LoVo (cell line): ENCODE measurements at places on chromosomes 11 and 22.

DNA sequence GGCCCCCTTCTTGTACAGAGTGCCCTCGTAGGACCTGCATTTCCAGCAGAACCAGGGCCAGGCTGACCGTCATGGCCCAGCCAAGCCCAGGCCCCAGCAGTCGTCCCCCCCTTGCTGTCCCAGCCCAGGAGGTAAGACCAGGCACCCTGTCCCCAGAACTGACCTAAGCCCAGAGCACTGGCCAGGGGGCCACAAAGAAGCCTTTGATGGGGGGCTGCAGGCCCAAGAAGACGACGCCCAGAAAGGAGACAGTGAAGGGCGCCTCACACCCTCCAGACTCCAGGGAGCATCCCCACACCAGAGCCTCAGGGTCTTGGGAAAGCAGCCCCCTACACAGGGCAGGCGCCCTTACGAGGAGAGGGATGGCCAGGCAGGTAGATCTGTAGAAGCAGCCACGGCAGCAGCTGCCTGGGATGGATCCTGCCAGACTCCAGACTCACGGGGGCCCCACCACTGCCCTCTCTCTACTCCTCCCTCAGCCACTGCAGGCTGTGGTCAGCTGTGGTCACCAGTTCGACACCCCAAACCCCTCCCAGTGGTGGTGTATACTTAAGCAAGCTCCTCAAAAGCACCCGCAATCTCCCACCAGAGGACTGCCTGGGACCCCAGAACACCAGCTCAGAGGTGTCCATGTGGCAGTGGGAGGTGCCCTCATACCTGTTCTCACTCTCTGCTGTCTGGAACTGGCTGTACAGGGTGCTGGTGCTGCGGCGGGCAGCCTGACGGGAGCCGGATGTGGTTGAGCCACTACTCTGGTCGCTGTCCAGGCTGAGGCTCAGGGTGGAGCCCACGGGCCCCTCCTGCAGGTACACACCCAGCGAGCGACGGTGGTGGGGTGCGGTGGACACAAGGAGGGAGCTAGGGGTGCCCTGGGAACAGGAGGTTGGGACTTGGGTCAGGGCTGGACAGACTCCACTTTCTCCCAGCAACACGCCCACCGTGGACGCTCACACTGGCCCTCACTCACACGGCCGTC is 27.0 kb downstream of the SBF1 start:
- DNase-seq = no peak

DNA sequence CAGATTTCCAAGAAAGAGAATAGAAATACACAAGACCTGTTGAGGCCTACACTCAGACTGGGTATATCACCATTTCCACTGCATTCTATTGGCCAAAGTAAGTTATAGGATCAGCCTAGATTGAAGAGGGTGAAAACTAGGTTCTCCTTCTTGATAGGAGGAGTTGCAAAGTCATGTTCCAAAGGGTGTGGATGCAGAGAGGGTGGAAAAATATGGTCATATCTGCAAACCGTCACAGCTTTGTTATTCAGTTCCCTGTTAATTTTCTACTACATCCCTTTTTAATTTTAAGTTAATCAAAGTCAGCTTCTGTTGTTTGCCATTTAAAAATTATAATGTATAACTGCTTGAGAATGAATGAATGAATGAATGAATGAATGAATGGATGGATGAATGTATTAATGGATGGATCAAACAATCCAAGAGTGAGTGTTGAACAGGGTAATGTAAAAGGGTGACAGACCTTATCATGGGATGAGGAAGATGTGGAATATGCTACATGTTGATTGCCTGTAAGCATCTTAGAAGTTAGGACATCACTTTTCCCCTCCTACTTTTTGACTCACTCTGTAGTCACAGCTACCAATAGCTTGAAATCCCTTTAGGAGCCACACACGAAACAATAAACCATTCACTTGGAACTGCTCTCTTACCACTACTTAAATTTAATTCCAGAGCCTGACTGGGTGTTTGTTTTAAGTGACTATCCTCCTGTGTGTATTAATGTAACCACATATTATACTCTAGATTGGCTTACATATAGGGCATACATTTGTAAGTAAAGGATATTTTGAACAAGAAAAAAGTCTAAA is 121.5 kb downstream of the CCDC34 start:
- no peak for DNase-seq

DNA sequence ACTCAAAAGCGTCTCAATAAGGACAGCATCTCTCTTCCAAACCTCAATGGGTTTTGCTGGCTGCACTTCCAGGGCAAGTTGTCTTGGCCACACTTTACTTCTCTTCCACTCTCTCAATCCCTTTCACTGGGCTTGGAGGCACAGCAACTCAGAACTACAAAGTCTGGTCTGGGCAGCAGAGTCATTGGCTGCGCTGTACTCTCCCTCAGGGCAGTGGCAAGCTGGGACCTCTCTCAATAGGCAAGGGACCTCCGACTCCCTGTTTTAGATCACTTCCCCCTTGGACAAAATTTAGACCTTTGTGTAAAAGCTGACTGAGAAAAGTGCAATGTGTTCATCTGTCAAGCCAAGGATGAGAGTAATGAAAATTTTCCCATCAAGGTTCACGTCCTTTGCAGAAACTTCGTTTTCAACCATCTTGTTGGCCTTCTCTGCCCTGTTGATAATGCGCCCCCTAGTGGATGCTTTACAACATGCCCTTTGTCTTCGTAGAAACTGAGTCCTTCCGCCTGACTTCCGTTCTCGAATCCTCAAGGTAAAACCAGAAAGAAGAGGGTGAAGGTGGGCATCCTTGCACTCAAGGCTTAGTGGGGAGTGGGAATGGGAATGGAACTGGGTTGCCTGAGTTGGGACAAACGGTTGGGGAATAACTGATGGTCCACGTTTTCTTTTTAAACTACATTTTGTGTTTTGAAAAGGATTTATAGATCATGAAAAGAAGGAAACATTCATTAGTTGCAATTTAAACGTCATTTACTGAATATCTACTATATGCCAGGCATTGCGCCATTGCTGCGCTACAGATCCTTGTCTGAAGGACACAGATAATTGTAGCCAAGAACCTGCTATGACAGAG is 99.1 kb downstream of the CD44 start:
- DNase-seq = peak; percentile 51

DNA sequence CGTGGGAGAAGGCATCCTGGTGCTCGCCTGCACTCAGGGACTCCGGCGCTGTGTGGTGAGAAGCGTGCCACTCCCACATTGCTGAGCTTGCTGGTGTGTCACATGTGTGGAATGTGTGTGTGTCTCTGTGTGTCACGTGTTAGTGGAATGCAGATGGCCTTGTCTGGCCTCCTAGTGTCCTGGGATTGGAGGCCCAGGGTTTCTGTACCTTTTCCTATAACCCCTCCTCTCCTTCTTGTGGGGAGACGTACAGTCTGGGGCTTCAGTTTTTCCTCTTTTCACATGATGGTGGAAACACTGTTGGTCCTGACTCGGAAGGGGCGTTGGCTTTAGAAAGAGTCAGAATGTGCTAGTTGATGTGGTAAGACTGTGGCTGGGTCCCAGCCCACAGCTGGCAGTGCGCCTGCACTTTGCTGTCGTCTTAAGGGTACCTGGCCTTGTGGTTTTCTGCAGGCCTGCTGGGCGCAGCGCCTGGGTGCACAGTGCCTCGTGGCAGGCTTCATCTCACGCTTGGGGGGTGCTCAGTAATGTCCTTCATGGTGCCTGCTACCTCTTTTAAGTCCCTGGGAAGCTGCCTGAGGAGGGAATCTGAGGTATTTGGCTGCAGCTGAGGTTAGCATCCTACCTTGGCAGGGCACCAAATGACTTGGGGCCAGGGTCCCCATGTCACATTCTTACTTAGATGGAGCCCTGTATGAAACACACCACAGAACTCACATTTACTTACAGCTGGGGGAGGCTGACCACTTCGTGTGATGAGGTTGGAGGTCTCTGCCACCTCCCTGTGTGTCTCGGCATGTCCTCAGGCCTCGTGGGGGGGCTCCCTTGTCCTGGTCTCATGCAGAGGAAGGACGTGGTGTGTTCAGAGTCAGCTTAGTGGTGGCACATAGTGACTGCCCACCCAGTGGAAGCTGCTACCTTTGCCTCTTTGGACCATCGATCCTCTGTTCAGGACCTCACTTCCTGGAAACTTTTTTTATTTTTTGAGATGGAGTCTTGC is 61.9 kb downstream of the MED15 start:
- peak; percentile 45 for DNase-seq

DNA sequence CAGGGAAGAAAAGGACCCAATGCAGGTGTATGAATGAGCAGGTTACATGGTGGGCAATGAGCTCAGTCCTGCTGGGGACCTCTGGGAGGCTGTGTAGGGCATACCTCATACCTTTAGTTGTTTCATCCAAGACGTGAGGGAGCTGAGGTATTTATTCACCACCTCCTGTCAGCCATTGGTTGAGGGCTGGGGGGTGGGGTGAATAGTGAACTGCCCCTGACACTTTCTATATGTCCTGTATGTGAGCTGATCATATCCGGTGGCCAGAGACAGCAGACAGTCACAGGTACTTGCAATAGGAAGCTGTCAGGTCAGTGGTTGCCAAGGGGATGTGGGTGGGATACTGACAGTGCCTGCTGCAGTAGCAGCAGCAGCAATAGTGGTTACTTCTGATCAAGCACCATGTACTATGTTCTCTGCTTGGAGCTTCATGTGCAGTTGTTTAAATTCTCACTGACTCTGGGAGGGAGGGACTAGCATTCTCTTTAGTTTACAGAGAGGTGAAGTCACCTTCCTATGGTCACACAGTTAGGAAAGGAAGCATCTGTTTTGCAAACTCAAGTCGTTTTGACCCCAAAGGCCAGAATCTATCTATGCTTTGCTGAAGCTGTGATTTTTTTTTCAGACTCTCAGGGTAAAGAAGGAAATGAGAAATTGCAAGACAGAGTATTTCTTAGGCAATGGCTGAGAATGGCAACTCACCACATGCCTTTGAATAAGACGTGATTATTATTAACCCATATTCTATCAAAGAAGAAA is 54.0 kb downstream of the MIAT start:
- no peak for DNase-seq

GRCh38 chr22:21982338-21982965 is at the start of gene TOP3B:
Gene TOP3B (minus strand): TSS chr22:21982787. CDS start chr22:21975709, 7,078 bp downstream.
- DNase-seq = peak; percentile 82

GRCh38 chr11:72010529-72011233 is 12.0 kb downstream of the IL18BP start:
- no peak for DNase-seq

- no peak for DNase-seq
Measured at GRCh38 chr11:120694726-120695125, 183.2 kb downstream of the GRIK4 start.

- DNase-seq = no peak
Measured at GRCh38 chr22:45261407-45262088, 20.9 kb upstream of the KIAA0930 start.

DNA sequence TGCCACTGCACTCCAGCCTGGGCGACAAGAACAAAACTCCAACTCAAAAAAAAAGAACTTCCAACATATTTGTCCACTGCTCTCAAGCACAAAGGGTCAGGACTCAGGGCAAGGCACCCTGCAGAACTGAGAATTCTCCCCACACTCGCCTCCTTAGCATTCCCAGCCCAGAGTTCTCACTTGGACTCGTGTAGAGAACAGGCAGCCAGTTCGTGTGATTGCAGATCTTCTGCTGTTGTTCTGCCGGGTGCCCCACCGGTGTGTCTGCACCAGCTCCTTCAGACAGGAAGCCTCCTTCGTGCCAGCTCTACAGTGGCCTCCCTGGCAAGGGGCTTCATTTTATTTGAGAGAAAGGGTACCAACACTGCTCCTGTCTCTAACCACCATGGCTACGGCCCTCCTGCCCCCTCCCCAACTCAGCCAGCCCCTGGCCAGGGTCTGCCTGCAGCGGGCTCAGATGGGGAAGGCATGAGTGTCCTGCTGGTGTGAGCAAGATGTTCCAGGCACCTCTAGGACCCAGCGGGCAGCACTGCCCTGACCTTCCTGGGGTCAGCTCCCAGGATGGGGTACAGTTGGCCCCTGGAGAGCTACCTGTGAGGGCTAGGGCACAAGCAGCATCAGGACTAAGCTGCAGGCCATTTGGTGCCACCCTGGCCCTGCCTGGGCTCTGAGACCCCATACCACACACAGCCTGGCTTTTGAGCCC is 19.5 kb upstream of the SCGB1A1 start:
- no peak for DNase-seq

- no peak for DNase-seq
Measured at GRCh38 chr22:24500277-24500820, 5.2 kb downstream of the UPB1 start.

- no peak for DNase-seq
Measured at GRCh38 chr11:68353669-68354068, 41.3 kb downstream of the LRP5 start.

- DNase-seq = no peak
Measured at GRCh38 chr11:69595805-69596665, 44.9 kb upstream of the CCND1 start.

GRCh38 chr22:46545086-46545792 is 7.8 kb upstream of the CELSR1 start:
- DNase-seq = no peak

- peak; percentile 55 for DNase-seq
Measured at GRCh38 chr11:57641011-57641807, 8.5 kb downstream of the YPEL4 start.
